ENCODE measurements at places on chromosomes 1 and 21.

- DNase-seq, result peak; percentile 39
These were observed at the start of gene AGO4 for GRCh38 chr1:35807614-35808449. Gene AGO4 (plus strand): TSS chr1:35808016. CDS start chr1:35808417, 401 bp downstream.

DNA sequence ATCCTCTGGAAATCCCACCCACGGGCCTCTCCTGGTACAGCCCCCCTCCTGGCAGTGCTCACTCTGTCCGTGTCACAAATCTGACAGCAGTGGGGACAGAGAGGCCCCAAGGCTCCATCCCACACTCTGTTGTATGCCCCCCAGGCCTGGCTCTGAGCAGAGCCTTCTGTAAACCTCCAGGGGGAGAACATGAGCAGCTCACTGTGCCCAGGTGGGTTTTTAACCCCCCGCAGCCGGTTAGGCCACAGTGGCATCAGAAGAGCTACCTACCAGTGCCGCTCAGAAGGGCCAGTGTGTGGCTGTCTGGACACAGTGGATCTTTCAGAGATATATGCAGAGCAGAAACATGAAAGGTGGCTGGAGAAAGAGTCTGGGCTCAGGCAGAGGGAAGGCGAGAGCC lies 12.0 kb upstream of the GPR153 start:
- DNase-seq, result no peak

DNA sequence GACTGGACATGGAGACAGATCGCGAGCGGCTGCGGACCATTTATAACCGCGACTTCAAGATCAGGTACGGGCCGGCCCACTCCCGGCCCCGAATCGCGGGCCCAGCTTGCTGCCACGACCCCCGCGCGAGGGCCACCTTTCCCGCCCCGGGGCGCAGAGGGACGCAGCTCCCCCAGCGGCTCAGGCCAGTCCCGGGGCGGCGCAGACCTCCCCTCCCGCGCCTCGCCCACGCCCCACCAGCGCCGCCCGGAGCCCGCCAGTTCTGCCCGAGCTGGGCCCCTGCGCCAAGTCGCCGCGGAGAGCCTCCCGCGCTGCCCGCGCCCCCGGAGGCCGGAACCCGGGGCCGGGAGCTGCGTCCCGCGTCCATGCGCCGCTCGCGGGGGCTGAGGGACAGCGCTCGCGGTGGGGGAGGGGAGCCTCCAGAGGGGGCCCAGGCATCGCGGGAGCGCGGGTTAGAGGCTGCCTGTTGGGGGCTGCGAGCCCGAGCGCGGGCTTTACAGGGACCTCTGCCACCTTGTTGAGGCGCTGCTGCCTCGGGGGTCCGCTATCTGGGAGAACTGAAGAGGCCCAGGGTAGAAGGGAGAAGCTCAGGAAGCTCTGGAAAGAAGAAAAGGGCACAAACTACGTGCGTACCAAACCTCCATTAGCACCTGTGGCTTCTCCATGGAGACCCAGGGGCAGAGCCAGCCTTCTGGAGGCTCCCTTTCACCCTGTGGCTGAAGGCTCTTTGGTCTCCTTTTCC lies 698 bp downstream of the MOV10 start:
- peak; percentile 33 for DNase-seq

GRCh38 chr21:33069994-33070743 lies at the start of gene OLIG1:
Gene OLIG1 (plus strand): TSS chr21:33070141. CDS start chr21:33070247, 106 bp downstream.
- DNase-seq, result peak; percentile 46
